Stimulated activated CD4-positive, alpha-beta T cell treated with anti-CD3 and anti-CD28 coated beads, Interleukin-1b, Interleukin-23, amount 100 ng/mL, for 1 hour (primary cell): ENCODE measurements at places on chromosomes 7 and 10.

- DNase-seq, result no peak
Observed at GRCh38 chr7:21867816-21868575, 77.7 kb downstream of the CDCA7L start.

- no peak for DNase-seq
Observed at GRCh38 chr10:72342911-72343310, 11.8 kb downstream of the DNAJB12 start.

- no peak for DNase-seq
Observed at GRCh38 chr10:113463777-113464176, 89.1 kb upstream of the HABP2 start.

DNA sequence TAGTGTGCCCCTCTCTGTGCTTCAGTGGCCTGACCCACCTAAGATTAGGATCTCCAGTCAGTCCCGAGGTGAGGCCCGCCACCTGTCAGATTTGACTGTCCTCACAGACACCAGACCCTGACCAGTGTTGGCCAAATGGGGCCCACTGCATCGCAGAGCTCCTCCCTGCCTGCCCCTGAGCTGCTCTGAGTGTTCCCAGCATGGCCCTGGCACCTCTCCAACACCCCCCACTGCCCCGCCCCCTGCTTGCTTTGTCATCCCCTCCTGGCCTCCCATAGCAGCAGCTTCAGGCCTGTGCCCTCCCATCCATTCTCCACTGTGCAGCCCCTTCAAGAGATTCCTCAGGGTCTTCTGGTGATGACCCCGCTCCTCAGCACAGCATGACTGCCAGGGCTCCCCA lies 67.6 kb downstream of the C10orf120 start:
- no peak for DNase-seq

DNA sequence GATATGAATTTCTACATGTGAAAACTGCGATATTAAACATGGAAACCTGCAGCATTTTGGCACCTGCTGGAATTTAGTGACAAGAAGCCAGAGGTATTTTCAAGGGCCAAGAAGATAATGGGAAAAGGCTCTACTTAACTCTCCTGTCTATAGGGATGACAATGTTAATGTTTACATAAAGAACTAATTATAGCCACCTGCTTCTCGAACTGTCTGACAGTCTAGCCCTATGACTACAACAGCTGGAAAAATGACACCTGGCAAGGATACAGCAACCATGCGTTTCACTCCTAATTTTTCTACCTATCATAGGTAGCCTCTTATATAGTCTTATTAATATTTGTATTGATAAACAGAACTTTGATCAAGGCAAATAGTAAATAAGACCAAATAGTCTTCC lies 49.6 kb downstream of the MAGI2 start:
- DNase-seq, result no peak

DNA sequence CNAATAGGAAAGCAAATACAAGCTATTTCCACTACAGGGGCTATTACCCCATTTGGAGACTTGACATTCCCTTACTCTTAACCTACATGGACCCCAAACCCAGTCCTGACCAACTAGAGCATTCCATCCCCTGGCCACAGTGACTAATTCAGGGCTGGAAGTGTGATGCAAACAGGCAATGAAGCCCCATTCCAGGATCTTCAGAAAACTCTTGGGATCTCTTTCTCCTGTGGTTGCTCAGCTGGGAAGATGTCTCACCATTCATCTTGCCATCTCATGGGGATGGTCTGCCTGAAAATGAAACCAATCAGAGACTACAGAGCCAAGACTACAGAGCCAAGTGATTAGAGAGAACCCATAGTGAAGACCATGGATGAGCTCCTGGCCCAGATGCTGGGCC lies 206.2 kb downstream of the ZNF365 start:
- no peak for DNase-seq

DNA sequence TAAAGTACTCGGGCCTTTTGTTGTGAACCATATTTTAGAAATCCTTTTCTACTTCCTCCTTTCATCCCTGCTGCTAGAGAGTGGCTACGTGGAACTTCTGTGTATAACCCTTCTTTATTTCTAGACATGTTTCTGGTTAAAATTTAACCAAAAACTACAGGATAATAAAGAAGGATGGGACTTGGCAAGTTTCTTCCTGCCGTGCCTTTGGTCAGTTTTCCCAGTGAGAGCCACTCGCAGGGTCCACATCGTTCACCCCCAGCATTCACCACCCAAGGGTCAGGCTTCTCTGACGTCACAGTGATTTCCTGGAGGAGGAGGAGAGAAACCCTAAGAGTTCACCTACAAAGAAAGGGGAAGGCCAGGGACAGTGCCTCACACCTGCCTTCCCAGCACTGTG lies 45.4 kb downstream of the NKX6-2 start:
- DNase-seq, result no peak

DNA sequence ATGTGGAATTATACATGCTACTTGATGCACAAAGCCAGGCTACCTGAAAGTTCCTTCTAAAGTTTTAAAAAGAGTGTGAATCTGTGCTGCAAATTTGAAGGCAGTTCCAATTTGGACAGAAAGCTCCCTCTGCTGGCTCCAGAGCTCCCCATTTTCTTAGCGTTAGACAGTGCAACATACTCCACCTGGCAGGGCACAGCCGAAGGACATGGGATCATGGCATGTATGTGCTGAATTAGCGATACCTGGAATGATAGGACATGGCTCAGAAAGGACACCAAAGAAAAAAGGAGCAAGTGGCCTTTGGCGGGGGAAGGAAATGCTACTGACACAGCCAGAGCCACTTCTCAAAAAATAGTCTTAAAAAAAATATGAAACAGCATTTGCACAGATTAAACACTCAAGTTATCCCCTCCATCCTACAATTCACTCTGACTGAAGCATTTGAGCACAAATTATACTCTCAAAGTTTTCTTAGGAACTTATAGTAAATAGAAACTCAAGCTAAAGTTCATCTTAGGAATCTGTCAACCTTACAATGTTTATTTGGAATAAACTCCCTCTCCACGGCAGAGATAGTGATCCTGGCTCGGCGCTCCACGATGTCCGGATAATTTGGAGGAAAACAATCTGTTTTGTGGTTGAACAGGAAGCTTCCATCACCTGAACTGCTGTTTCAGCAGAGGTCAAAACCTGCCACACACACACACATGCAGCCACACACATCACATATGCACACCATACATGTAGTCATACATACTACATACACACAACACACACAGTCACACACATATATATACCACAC lies 80.0 kb downstream of the C7orf25 start:
- DNase-seq, result no peak

DNA sequence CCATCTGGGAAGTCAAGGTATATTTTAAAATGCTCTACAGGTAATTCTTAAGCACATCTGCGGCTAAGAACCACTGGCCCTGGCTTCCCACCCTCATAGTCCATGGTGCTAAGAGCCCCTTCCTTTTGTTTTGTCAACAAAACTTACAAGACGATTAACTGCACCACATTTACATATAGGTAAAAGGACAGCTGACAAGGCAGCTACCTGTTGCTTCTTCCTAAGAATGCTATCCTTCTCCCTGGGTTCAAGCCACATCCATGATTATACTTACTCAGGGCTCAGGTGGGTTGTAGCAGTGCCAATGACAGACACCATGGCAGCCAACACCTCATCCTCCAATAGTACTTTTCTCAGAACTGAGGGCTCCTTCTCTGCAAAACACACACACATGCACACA lies 16.3 kb downstream of the ZDHHC16 start:
- no peak for DNase-seq

GRCh38 chr10:11714750-11715365 lies 27.3 kb upstream of the ECHDC3 start:
- DNase-seq, result no peak

GRCh38 chr10:22761569-22762220 lies 47.3 kb upstream of the PIP4K2A start:
- no peak for DNase-seq

DNA sequence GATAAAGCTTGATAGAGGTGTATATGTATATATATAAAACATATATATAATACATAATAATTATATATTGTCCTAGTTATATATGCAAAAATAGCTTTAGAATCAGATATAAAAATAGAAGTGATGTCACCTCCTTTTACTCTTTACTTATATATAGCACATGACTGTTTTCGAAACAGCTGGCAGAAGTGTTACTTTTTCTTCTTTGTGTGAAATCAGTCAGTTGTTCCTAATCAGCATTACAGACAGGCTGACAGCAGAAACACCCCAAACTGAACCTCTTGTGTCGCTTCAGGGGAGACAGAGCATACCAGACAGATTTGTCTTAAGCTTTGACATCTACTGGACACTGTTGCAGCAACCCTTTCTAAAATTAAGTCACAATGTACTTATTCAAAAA lies 684.9 kb upstream of the CELF2 start:
- DNase-seq, result no peak

- no peak for DNase-seq
Observed at GRCh38 chr7:51237446-51238133, 79.0 kb downstream of the COBL start.

- no peak for DNase-seq
Observed at GRCh38 chr10:31617757-31618156, 298.7 kb downstream of the ZEB1 start.

- no peak for DNase-seq
Observed at GRCh38 chr7:13981070-13981469, 8.4 kb downstream of the ETV1 start.

DNA sequence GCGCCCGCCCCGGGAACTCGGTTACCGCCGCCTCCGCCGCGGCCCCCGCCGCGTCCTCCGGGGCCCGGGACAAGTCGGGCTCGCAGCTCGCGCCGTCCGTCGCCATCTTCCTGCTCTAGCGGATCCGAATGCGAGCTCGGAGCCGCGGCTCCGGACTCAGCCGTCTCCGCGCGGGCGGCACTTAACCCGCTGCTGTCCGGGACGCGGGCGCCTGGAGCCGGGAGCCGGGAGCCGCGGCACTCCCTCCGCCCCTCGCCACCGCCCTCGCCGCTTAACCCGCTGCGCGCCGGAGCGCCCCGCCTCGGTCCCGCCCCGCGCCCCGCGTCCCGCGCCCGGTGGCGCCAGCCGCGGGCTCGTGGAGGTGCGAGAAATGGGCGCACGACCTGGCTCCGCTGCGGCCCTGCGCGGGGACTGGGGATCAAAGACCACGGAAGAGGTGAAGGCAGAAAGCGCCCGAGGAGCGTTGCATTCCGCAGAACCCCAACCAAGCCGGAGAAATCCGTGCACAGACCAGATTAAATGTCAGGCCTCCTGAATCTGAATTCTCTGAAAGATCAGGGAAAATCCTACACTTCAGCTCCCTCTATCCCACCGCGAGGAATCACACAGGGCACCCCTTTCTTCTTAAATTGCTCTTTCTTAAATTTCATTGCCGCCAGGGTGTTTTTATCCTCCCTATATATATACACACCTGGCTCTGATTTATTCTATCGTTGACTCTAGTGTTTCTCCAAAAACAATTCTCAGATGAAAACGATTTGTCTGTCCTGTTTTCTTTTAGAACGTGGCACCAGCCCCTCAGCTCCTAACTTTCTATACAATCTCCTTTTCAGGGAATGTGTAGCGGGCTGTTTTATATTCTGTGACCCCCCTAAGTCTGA lies at the start of gene CTTNBP2:
TSS of gene CTTNBP2 (minus strand) at position 132 of the 881 bp plus-strand sequence. CDS start at position 106, 26 bp downstream.
- DNase-seq, result no peak

- DNase-seq, result no peak
Observed at GRCh38 chr10:33212061-33212748, 122.3 kb downstream of the NRP1 start.

- no peak for DNase-seq
Observed at GRCh38 chr10:82498976-82499375, 624.0 kb downstream of the NRG3 start.

DNA sequence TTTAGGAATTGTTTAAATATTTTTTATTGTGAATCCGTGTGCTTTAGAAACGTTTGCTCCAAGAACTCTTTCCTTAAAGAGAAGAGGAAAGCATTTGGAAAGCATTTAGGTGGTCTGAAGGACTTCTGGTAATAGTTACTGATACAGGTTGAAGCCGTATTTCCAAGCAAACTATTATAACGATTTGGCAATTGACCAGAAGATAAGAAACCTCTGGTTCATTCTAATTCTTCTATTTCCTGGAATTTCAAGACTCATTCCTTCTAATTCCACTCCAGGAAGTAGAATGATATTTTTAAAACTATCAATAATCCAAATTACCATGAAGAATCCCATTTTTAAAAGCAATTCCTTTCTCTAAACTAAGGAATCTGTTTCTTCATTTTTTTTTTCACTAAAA lies 158.9 kb upstream of the AGR3 start:
- no peak for DNase-seq

- DNase-seq, result no peak
Observed at GRCh38 chr7:117777335-117778142, 95.7 kb downstream of the CTTNBP2 start.

DNA sequence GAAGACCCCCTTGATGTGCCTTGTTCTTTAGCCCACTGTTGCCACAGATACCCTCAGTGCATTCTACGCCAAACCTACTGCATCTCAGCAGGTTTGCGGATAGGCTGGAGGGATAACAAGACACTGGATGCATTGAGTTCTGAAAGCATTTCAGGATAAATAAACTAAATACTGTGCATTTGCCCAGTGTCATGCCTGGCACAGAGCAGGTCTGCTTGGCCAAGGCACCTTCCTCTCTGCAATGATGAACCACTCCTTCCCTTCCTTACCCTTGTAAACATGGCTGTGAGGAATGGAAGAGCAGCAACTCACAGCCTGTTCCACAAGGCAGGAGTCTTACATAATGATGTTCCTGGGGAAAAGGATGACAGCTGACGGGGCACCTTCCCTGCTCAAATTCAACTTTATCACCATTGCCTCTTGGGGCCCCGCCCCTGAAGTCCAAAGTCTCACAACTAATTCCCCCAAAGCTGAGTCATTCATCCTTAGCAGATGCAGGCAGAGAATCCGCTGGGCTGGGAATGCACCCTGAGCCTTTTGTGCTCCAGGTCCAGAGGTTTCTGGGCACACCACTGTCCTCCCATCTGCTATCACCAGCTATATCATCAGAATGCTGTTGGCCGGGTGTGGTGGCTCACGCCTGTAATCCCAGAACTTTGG lies 11.6 kb downstream of the DDX56 start:
- no peak for DNase-seq

GRCh38 chr10:60212195-60212594 lies 177.5 kb downstream of the ANK3 start:
- DNase-seq, result no peak

DNA sequence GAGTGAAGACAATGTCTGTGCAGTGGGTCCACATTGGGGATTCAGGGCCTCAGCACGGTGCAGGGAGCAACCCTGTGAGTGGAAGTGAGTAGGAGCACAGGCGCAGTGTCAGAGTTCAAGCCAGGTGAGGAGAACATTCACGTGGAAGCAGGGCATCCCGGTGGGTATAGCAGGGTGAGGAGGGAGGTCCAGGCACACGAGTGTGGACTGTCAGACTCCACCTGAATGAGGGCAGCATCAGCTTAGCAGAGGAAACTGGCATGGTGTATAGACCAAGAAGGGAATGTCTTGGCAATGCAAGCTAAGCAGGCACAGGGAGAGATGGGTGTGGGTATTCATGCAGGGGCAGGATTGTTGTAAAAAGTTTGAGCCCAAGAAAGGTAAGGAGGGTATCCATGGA lies 15.3 kb upstream of the LRRC72 start:
- DNase-seq, result no peak

DNA sequence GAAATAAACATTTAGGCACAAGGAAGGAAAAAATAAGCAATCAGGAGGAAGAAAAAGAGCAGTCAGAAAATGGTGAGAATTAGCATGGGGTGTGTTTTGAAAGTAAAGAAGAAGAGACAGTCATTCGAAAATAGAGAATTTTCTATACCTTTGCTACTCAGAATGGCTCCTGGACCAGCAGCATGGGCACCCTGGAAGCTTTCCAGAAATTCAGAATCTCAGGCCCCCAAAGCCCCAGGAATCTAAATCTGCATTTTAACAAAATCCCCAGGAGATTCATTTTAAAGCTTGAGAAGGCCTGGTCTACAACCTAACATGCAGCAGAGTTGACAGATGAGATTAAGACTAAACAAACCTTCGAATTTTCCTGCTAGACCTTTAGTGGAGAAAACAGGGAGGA lies 131.2 kb upstream of the HDAC9 start:
- DNase-seq, result no peak
